ENCODE measurements at places on chromosomes 5 and 9. TPM values are rescaled to one million over a fixed set of nuclear protein-coding genes. Genes with fewer than 3 reads are reported as not detected.

The PCDHGB1 gene
- 0.99 TPM for total RNA-seq

The YIPF5 gene
- total RNA-seq = 103 TPM

The WNT8A gene
- not detected for total RNA-seq

The TAS2R1 gene
- not detected for total RNA-seq

The NUTM2F gene
- total RNA-seq = not detected

The SPATA31C1 gene
- total RNA-seq = not detected

Measured in endothelial cell of coronary artery (primary cell).